ENCODE measurements at places on chromosomes 7 and 10.

GRCh38 chr10:12825260-12825849 lies 176.2 kb downstream of the CCDC3 start:
- DNase-seq: no peak

GRCh38 chr10:75746356-75746755 lies 314.9 kb downstream of the LRMDA start:
- no peak for DNase-seq

GRCh38 chr10:44393834-44394547 lies 9.1 kb upstream of the CXCL12 start:
- no peak for DNase-seq

GRCh38 chr10:3107426-3107961 lies 40.1 kb downstream of the PFKP start:
- no peak for DNase-seq

DNA sequence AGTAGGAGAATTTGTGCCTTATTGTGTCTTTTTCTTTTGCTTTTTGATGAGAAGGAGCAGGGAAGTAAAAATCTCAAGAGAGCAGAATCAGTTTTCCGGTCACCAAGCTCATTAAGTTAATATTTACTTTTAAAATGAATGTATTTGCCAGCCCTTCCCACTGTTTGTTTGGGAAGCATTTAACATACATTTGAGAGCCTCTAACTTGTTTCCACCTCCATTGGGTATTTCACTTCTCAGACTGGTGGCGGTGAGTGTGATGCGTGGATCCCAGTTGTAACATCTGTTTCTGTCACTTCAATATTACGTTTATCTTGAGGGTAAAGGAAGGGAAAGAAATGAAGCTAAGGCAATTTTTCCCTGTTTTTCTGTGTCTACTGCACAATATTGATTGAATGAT lies 22.8 kb downstream of the CDK14 start:
- DNase-seq: no peak

- DNase-seq: no peak
These were observed 7.8 kb downstream of the KCND2 start for GRCh38 chr7:120280743-120281142.

DNA sequence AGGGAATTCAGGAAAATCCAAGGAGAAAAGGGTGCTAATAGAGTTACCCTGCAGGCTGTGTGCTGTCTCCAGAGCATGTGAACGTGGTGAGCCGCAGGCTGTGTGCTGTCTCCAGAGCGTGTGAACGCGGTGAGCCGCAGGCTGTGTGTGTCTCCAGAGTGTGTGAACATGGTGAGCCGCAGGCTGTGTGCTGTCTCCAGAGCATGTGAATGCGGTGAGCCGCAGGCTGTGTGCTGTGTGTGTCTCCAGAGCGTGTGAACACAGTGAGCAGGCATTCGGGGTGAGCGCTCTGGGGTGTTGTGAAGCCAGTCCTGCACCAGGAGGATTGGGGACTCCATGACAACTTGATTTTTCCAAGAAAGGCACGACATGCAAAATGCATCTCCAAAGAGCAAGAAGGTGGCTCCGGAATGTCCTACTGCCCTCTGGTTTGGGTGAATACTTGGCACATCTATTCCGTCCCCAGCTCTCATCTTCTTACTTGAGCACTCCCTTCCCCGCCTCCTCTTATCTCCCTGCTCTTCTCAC lies 407.9 kb upstream of the SHH start:
- no peak for DNase-seq

DNA sequence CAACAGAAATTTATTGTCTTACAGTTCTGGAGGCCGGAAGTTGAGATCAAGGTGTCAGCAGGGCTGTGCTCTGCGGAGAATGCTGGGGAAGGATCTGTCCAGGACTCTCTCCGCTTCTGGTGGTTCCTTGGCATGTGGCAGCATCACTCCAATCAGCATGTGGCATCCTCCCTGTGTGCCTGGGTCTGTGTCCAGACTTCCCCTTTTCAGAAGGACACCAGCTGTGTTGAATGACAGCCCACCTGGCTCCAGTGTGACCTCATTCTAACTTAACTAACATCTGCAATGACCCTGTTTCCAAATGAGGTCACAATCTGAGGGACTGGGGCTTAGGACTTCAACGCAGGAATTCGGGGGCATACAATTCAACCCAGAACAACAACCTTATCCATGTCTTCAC lies 141.9 kb downstream of the BMS1 start:
- no peak for DNase-seq

GRCh38 chr7:133504825-133505224 lies 251.9 kb downstream of the EXOC4 start:
- DNase-seq: no peak

- no peak for DNase-seq
These were observed 1.1 kb downstream of the CYP26A1 start for GRCh38 chr10:93074597-93075368.

DNA sequence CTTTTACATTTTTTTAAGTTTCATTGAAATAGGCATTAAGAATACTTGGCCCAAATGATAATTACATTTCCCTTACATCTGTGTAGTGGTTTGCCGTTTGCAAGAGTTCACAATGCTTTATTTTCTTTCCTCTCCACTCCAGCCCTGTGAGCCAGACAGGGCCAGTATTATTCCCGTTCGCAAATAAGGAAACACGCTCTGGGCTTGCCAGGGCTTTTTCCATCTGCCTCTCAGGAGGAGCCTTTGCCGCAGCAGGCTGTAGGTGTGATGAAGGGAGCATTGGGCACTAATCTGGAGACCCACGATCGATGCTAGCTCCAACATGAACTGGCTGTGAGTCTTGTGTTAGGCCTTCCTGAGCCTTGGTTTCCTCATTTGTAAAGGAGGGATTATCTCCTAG lies 154.4 kb downstream of the GALNT17 start:
- no peak for DNase-seq

DNA sequence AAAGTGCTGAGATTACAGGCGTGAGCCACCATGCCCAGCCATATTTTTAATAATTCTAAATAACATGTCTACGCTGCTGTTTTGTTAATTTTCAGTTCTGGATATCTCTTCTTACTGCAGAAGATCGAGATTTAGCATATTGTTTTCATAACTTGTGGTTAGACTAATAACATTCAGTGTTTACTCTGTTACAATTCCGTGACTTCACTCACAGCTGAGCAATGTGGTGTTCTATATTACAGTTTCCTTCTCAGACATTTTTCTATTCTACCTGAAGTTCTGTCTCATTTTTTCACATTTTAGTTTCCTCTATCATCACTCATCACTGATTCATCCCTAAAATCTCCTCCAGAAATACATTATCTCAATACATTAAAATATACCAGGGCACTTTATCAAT lies 10.9 kb downstream of the RNF32 start:
- no peak for DNase-seq

- no peak for DNase-seq
These were observed 32.2 kb downstream of the LRRC72 start for GRCh38 chr7:16558761-16559302.

GRCh38 chr7:45190406-45191165 lies 33.0 kb downstream of the RAMP3 start:
- DNase-seq: peak; percentile 53

- DNase-seq: no peak
These were observed 8.9 kb downstream of the ANKMY2 start for GRCh38 chr7:16636555-16637101.
